ENCODE measurements at places on chromosomes 7 and 10. TPM values are rescaled to one million over a fixed set of nuclear protein-coding genes. Genes with fewer than 3 reads are reported as not detected.

FGF8 gene
- total RNA-seq, result 5.8 TPM

CAV1 gene
- total RNA-seq, result 78.1 TPM

PAPSS2 gene
- total RNA-seq, result 27.6 TPM

LRRD1 gene
- 0.82 TPM for total RNA-seq

MEOX2 gene
- total RNA-seq, result 8.3 TPM

ARL4A gene
- total RNA-seq, result 27.9 TPM

HOXA5 gene
- 42.4 TPM for total RNA-seq

ARMC10 gene
- total RNA-seq, result 35.6 TPM

GPR85 gene
- 1.5 TPM for total RNA-seq

CFAP70 gene
- 5.7 TPM for total RNA-seq

LRGUK gene
- 4.7 TPM for total RNA-seq

ORAI2 gene
- total RNA-seq, result 29.8 TPM

SORCS1 gene
- 14.5 TPM for total RNA-seq

VENTX gene
- 0.18 TPM for total RNA-seq

PAPOLB gene
- 0.18 TPM for total RNA-seq

NUDT1 gene
- 14.9 TPM for total RNA-seq

LLCFC1 gene
- not detected for total RNA-seq

GIMAP7 gene
- 8.0 TPM for total RNA-seq

FXYD4 gene
- 1.6 TPM for total RNA-seq

SAP25 gene
- total RNA-seq, result 2.7 TPM

ZNF485 gene
- total RNA-seq, result 3.7 TPM

FANK1 gene
- 4.9 TPM for total RNA-seq

LGI1 gene
- 3.6 TPM for total RNA-seq

TAS2R39 gene
- total RNA-seq, result not detected

WNT8B gene
- 0.29 TPM for total RNA-seq

ASAH2 gene
- total RNA-seq, result 1.1 TPM

TAS2R3 gene
- 7.1 TPM for total RNA-seq

AGAP5 gene
- 9.9 TPM for total RNA-seq

TWIST1 gene
- 11.3 TPM for total RNA-seq

SLC16A12 gene
- 22.7 TPM for total RNA-seq

NEUROG3 gene
- total RNA-seq, result not detected

UBN2 gene
- 16.0 TPM for total RNA-seq

COMTD1 gene
- total RNA-seq, result 16.8 TPM

ACTL6B gene
- total RNA-seq, result not detected

CCDC172 gene
- total RNA-seq, result not detected

EGR2 gene
- 0.76 TPM for total RNA-seq

UNC5B gene
- total RNA-seq, result 44.9 TPM

HOXA7 gene
- total RNA-seq, result 10.2 TPM

CCNJ gene
- total RNA-seq, result 11.8 TPM

HUS1 gene
- 20.9 TPM for total RNA-seq

ODAD2 gene
- 0.35 TPM for total RNA-seq

DENND11 gene
- total RNA-seq, result 22.2 TPM

FRAT1 gene
- 4.3 TPM for total RNA-seq
